ENCODE measurements at places on chromosomes 7 and 10.

DNA sequence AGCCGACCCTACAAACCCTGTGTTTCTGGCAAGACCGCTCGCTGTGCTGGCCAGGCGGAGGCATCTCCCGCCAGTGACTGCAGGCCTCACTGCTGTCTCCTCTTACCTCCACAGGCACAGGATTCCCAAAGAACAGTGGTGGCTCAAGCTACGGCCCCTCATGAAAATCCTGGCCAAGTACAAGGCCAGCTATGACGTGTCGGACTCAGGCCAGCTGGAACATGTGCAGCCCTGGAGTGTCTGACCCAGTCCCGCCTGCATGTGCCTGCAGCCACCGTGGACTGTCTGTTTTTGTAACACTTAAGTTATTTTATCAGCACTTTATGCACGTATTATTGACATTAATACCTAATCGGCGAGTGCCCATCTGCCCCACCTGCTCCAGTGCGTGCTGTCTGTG is 36.2 kb downstream of the PITRM1 start:
- peak; percentile 92 for DNase-seq

DNA sequence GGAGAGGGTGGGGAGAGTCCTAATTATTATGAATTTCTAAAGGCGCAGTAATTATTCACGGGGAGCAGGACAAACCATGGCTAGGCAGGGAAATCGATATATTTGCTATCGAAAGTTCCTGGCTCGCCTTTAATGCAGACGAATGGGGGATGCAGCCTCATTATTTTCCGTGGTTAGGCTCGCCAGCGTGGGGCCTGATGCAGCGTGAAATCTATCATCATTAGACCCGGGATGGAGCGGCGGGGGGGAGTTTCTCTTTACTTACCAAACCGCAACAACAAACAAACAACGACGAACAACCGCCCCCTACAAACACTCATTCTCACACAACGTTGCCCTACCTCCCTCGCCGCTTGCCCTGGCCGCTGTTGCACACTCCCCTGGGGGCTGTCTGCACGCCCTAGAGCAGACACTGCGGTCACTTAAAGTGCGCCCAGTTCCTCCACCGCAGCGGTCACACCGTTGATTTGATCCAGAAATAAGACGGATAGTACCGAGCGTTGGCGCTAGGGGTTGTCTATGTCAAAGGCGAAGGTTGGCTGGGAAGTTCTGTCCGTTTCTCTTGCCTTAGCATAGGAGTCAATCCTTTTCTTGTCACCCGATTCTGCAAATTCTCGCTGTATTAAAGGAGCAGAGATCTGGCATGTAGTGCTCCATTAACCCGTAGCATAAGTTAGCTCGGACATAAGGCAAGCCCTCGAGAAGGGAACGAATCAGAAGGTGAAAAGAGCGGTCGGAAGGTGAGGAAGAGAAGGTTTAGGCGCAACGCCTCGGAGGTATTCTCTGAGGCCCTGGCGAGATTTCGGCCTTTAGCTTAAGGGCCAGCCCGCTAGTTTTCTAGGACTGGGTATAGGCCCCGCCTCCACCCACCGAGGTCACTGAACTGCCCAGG is 10.4 kb downstream of the NXPH1 start:
- no peak for DNase-seq

DNA sequence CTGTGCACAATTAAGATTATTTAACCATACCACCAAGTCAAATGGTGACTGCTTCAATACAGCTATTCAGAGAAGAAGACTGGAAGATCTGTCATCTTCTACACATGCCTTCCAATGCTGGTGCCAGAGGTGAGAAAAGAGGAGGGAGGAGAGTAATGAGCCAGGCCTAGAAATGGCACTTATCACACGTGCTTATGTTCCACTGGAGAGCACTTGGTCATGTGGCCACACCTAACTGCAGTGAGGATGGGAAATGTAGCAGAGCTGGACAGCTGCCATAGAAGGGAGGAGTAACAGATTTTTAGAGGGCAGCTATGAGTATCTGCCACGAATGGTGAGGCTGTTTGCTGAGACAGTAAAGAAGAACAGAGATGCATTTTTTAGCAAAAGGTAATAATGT is 77.1 kb downstream of the MPLKIP start:
- no peak for DNase-seq

DNA sequence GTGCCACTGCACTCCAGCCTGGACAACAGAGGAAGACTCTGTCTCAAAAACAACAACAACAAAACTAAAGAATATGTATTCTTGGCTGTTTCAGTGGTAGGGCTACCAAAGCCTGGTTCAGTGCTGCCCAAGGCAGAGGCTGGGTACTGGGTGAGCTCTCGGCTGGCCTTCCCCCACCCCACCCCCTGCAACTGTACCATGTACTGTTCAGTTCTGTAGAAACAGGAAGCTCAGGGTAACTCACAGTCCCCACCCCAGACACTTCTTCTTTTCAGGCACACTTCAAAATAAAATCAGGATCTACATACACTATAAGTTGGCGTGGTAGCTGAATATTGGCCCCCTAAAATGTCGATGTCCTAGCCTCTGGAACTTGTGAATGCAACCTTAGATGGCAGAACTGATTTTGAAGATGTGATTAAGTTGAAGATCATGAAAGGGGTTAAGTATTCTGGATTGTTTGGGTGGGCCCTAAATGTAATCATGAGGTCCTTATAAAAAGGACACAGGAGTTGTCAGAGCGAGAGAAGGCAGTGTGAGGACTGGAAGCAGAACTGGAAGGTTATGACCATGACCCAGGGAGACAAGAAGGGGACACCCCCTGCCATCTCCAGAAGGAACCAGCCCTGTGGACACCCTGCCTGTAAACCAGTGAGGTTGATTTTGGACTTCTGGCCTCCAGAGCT is 31.2 kb downstream of the TBXAS1 start:
- no peak for DNase-seq

GRCh38 chr7:92737706-92738105 is 98.7 kb downstream of the CDK6 start:
- no peak for DNase-seq

DNA sequence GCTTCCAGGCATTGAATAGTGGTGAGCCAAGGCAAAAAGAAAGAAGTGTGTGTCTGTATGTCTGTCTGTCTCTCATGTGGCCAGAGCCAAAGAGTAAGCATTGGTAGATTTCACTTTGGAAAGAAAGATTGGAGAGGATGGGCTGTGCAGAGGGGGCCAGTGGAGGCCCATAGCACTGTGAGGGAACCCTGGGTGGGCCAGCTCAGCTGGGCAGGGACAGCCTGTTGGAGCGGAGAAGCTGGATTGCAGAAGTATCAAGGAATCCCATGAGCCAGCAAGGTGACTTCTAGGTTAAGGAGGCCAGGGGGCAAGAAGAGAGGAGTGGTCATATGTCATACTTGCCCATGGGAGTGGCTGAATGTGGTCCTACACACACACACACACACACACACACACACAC is 1.5 kb upstream of the GRID1 start:
- DNase-seq = peak; percentile 50

DNA sequence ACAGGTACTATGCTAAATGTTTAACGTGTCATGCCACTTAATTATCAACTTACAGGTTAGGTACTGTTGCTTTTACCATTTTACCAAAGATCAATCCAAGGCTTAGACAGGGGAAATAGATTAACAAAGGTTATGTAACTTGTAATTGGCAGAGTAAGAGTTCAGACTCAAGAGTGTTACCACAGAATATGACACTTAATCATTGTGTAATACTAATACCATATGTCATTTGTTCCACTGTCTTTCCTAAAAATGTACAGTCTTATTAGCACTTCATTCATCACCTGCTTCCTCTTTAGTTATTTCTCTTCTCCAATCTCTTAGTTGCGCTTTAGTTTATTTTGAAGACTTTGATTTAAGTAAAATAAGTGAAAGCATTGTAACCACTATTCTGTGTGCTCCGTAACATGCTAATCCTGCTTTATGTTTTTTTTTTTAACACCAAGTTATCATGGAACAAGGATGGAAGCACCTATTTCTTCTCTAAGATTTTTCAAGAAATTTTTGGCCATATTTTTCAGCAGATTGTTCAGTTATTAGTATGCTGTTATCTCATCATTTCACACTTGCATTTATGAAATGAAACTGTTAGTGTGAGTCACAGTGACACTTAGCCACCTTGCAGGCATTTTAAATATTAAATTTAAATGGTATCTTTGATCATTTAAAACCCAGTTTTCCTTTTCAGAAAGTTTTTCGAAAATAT is 197.3 kb downstream of the PHF14 start:
- no peak for DNase-seq

DNA sequence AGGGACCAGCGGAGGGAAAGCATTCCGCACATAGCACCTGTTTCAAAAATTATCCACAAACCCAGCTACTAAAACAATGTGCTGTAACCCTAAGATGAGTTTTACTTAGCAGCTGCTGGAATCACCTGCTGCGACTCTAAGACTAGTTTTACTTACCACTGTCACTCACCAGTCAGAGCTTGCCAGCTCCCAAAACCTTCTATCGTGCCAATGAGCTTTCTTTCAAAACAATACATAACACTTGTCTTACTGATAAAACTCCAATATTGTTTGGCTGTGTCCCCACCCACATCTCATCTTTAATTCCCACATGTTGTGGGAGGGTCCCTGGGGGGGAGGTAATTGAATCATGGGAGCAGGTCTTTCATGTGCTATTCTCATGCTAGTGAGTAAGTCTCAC is 18.4 kb downstream of the ST8SIA6 start:
- no peak for DNase-seq

DNA sequence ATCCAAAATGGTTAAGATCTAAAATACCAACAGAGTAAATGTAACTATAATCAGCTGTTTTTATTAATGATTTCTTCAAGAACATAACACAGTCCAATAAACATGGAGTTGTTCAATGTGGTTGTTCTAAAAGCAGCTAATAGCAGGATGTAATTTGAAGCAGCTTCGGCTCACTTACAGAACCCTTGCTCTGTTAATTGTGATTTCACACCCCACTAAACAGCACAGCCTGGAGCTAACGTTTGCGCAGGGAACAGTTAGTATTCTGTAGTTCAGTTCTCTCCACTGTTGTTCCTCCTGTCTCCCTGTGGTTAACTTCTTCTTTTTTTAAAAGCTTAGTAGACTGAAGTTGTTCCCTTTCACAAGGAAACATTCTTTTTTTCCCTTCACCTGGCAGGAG is 104.0 kb downstream of the GRM3 start:
- DNase-seq = no peak

DNA sequence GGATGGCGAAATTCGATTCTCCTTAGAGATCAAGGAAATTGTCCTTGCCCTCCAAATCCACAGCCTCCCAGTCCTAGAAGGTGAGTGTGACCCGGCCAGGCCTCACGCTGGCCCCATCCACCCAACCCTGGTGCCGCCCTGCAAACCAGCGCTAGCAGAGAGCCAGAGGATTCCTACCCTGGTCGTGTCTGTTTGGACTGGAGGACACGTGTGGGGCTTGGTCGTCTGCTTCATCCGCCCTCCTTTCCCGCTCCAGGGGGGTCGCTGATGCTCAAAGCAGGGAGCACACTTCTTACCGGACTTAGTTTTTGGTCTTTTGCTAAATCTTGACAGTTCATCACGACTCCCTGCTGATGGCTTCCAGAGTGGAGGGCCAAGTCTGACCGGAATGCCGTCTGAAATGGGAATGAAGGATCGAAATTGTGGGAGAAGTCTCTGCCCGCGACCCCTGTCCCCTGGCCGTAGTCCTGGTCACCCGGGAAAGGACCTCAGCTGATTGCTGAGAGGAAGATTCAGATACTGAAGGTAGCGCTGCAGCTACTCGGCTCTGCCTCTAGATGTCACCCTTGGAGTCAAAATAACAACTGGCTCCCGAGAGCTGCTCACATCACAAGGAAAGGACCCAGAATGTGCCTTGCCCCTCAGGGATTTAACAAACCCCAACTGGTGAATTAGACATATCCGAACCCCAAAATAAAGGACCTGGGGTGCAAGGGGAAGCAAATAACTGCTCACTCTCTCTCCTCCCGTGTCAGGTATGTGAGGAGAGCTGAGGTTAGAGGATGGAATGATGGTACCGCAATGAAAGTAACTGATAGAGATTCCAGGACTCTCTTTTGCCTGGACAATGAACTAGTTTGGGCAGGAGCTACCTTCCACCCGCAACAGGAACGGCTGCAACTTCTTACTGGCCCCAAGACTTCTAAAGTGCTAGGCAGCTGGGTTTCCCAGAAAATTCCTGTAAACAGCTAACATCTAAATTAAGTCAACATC is 23.5 kb upstream of the ORC5 start:
- peak; percentile 69 for DNase-seq

- no peak for DNase-seq
These were observed 26.0 kb downstream of the PRSS2 start for GRCh38 chr7:142796501-142797390.

DNA sequence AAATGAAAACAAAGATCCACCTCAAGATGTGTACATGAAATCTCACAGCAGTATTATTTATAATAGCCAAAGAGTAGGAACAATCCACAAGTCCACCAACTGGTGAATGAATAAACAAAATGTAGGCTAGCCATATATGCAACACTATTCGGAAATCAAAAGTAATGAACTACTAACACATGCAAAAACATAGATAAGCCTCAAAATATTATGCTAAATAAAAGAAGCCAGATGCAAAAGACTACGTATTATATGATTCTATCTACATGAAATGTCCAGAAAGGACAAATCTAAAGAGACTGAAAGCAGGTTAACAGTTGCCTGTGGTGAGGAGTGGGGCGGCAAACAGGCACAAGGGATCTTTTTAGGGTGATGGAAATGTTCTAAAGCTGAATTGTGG is 48.7 kb upstream of the ANAPC16 start:
- DNase-seq = no peak

DNA sequence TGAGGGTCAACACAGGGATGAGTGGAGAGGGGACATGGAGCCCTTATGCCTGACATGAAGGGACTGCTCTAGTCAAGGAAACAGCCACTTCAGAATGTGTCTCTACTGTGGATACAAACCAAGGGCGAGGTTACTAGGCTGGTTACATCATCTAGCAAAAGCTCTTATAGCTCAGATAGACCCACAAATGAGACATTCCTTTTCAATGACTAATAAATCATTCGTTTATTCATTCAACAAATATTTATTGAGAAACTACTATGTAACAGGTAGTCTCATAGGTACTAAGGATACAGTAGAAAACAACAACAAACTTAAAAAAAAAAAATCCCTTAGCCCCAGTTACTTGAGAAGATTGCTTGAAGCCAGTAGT is 219.5 kb downstream of the KIAA1217 start:
- no peak for DNase-seq

GRCh38 chr10:78777466-78777865 is 291.3 kb upstream of the ZMIZ1 start:
- peak; percentile 85 for DNase-seq

GRCh38 chr10:119302591-119303253 is 95.4 kb downstream of the GRK5 start:
- DNase-seq = no peak

DNA sequence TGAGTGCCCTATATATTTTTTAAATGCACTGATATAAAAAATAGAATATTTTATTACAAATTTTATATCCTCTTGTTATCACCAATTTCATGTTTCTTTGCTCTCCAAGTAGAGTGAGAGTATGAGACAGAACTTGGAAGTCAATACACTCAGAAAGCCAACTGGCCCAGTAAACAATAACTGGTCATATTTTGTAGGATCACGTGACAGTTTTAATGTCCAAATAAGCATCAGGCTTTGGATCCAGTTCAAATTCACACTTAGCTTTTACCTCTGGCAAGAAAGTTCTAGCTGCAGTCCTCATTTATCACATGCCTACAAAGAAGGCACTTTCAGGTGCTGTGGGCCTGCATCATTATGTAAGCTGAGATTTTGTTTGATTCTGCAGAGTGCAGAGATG is 21.6 kb upstream of the TPK1 start:
- no peak for DNase-seq

- no peak for DNase-seq
These were observed 70.8 kb downstream of the ASB13 start for GRCh38 chr10:5595591-5595990.
